Tibial artery (tissue), 4 donors: ENCODE measurements at places on chromosomes 11 and 22.

- no peak for DNase-seq
Observed at GRCh38 chr22:17164392-17165024, 5.4 kb upstream of the HDHD5 start.

DNA sequence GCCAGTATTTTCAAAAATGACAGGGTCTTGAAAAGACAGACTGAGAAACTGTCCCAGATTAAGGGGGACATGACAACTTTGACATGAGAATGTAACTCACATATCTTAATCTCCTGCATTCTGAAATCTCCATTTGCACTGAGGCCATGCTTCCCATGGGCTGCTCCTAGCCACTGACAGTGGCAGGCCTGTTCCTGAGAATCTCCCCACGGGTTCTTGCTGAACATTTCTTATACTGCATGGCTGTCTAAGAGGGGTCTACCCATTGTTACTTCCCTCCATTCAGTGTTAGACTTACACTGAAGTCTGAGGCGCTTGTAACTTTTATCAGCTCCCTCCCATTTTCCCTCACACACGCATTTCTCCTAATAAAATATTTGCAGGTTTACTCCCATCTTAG lies 1.5 kb downstream of the CEP295 start:
- no peak for DNase-seq

GRCh38 chr11:95442531-95443050 lies 211.6 kb upstream of the SESN3 start:
- no peak for DNase-seq

DNA sequence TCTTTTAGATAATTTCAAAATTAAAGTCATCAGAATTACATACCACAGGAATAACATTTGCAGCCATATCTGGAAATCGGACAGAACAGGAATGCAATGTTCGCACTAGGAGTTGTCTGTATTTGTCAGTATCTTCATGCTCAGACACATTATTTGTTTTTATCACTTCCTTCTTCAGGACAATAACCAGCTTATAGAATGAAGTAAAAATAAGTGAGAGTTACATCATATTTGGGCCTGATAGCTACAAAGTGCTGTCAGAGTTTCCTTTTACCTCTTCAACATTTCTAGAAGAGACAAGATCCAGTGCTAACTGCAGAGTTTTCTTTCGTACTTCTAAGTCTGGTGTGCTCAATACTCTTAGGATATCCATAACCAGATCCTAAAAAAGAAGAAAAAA lies 18.9 kb downstream of the COPB1 start:
- no peak for DNase-seq

DNA sequence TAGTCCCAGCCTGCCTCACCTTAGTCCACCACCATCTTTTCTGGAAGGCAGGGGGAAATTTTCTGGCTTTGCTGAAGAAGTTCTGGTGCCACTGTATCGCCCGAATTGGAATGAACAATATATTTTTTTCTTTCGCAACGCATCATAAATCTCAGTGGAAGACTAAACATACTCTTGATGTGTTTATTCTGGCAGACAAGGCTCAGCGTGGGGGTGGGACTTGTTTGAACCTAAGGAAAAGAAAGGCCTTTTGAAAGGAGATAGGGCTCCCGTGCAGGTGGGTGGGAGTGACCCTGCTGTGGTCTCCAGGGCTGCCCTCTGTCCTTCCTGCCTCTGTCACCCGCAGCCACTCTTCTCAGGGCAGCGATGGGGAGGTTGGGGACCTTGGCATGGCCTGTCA lies 42.5 kb downstream of the CD82 start:
- DNase-seq = no peak

GRCh38 chr22:22720201-22720723 lies 75.8 kb downstream of the GGTLC2 start:
- DNase-seq = no peak

- DNase-seq = no peak
Observed at GRCh38 chr11:35967042-35967441, 23.2 kb downstream of the LDLRAD3 start.

DNA sequence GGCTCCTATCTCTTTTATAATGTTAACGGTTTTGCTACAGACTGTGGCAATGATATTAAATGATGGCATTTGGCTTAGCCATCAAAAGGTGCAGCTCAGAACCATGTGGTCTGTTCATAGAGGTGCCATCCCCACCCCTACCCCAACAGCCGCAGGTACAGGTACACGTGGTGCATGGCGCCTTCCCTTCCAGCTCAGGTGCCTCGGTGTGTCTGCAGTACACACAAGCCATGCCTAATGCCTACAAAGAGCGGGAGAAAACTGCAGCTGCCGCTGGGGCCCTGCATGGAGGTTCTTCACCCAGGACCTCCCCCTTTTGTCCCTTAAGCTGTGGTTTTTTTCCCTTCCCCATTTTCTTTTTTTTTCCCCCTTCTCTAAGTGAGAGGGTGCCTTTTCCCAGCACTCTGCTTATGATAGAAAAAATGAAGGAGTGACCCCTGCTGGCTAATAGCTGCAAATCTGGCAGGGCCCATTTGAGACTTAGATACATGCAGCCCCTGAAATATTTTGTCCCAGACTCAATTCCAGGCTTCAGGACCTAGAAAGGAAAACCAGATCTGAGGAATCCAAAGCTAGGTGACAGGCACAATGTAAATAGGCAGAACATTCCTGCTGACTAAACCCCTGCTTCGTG lies 6.5 kb downstream of the OR52M1 start:
- no peak for DNase-seq

GRCh38 chr11:21142007-21142406 lies 472.6 kb downstream of the NELL1 start:
- no peak for DNase-seq

- DNase-seq = no peak
Observed at GRCh38 chr11:118623269-118623655, 15.8 kb downstream of the PHLDB1 start.

DNA sequence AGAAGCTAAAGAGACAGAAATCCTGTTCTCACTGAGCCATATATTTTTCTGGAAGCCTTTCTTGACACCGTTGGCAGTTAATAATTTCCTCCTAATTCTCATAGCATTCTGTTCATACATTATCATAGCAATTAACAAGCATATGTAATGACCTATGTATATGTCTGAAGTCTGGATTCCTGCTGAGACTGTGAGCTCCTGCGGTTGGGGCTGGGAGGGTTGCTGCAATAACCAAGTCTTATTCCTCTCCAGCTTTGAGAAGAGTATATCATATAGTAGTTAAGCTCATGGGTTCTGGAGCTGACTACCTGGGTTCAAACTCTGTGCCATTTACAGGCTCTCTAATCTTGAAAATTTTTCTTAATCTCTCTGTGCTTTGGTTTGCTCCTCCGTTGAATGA lies 175.2 kb downstream of the MAML2 start:
- no peak for DNase-seq

DNA sequence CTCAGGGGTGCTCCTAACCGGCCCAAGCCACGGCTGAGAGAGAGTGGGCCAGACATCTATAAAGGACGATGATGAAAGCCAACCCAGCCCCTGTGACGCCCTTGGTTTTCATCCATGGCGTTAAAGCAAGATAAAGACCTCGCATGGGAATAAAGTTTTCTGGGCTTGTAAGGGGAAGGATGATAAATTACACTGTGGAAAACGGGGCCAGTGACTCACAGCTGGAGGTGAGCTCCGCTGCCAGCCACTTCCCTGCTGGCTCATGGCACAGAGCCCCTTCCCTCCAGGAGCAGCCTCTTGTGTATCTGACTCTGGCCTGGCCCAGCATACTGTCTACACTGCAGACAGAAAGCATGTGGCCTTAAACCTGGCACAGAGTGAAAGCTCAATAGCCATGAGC lies 503.2 kb upstream of the B3GAT1 start:
- DNase-seq = no peak

- DNase-seq = no peak
Observed at GRCh38 chr11:69220561-69221051, 64.9 kb downstream of the SMIM38 start.

GRCh38 chr22:47759909-47760308 lies 997.5 kb downstream of the TBC1D22A start:
- DNase-seq = no peak

- DNase-seq = peak; percentile 24
Observed at GRCh38 chr22:19876314-19876940, 21.8 kb upstream of the GNB1L start.

GRCh38 chr11:19906126-19906525 lies 193.5 kb downstream of the NAV2 start:
- DNase-seq = no peak

DNA sequence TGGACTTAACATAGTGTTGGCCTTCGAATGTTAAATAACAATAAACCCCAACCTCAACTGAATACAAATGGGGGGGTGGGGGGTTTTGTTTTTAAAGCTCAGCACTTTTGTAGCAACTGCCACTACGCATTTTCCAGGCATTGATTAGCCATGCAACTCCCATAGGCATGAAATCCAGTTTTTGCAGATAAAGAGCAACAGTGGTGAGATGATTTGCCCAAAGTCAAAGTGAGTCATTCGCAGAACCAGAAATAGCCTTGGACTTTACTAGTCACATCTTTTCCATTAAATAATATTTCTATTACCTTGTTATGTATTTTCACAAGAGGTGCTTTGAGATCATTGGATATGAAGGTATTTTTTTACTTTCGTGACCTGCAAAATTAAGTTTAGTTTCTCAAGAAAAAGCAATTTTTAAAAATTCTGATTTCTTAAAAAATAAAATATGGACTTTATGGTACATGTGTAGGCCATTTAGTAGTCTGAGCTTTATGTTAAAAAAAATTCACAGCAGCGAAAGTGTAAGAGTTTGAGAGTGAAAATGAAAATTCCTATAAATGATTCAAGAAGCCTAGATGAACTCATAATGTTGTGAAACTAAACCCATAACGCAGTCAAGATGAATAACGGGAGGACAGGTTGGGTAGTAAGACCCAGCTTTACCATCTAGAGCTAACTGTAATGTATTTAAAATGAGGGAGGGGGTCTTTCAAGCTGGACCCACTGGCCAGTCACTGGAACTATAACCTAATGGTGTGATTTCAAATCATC lies 1.9 kb upstream of the PHF21A start:
- DNase-seq = no peak

DNA sequence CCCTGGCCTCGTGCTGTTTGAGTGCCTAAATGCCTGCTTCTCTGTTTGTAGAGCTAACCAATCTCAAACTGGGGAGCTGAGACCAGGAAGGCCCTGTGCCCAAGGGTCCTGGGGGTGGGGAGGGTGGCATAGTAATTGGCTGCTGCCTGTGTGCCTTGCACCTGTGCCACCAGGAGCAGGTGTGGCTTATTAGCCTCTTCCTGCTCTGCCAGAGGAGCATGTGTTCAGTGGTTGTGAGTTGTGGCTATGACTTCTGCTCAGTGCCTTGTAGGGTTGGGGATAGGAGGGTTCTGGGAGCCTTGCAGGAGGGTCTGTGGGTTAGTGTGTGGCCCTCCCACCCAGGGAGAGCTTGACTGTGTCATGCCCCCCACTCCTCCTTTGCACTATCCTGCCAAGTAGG lies 109.2 kb downstream of the ZBTB16 start:
- DNase-seq = no peak

DNA sequence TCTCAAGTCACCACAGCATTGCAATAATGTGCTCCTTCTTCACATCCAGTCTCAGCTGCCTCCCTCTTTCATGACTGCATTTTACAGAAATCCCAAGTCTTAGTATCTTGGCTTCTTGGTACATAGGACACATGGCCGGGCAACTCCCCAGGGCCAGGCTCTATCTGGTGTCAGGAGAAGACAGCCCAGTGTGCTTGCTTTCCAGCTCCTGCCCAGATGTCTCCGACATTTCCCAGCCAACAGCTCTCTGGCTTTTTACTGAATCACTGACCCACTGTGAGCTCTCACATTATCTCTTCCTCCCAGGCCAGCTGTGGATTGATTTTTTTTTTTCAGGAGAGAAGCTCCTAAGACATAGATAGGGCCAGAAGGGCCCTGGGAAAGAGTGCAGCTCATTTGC lies 346.0 kb upstream of the C11orf87 start:
- DNase-seq = no peak

DNA sequence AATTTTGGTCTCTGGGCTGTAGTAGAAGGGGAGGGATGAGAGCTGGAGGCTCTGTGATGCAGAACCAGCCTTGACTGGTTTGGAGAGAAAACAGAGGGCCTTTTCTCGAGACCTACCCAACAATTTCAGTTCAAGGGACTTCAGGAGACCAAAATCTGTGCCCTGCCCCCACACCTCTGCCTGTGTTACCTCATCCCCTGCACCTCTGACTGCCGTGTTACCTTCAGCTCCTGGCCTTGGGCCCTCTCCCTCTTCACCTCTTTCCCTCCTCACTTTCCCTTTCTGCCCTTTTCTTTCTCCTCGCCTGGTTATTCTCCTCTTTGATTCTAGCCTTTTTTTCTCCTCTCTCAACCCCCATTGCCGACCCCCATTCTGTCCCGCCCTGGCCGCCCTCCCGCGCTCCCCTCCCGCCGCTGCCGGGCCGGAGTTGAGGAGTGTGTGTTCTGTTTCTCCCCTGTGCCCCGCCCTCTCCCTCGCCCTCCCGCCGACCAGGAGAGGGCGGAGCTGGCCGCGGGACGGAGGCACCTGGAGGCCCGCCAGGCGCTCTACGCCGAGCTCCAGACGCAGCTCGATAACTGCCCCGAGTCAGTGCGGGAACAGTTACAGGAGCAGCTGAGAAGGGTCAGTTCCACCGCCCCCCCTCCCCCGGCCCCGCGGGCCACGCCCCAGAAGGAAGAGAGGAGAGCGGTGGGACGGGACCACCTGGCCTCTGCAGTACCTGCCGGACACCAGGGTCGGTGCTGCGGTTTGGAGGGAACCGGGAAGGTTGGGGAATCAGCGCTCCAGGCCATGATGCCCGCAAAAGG lies 27.2 kb downstream of the PHLDB1 start:
- peak; percentile 94 for DNase-seq

DNA sequence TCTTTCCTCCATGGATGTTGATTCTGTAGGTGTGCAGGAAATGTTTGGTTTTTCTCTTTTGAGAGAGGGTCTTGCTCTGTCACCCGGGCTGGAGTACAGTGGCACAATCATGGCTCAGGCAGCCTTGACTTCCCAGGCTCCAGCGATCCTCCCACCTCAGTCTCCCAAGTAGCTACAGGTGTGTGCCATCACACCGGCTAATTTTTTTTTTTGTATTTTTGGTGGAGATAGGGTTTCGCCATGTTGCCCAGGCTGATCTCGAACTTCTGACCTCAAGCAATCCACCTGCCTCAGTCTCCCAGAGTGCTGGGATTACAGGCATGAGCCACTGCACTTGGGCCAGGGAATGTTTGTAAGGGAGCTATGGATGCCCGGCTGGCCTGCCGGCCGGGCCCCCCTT lies 4.5 kb downstream of the PRR5 start:
- DNase-seq = no peak
